ENCODE measurements at places on chromosomes 7 and 10.

GRCh38 chr10:17169803-17170202 lies 31.7 kb downstream of the TRDMT1 start:
- no peak for DNase-seq

DNA sequence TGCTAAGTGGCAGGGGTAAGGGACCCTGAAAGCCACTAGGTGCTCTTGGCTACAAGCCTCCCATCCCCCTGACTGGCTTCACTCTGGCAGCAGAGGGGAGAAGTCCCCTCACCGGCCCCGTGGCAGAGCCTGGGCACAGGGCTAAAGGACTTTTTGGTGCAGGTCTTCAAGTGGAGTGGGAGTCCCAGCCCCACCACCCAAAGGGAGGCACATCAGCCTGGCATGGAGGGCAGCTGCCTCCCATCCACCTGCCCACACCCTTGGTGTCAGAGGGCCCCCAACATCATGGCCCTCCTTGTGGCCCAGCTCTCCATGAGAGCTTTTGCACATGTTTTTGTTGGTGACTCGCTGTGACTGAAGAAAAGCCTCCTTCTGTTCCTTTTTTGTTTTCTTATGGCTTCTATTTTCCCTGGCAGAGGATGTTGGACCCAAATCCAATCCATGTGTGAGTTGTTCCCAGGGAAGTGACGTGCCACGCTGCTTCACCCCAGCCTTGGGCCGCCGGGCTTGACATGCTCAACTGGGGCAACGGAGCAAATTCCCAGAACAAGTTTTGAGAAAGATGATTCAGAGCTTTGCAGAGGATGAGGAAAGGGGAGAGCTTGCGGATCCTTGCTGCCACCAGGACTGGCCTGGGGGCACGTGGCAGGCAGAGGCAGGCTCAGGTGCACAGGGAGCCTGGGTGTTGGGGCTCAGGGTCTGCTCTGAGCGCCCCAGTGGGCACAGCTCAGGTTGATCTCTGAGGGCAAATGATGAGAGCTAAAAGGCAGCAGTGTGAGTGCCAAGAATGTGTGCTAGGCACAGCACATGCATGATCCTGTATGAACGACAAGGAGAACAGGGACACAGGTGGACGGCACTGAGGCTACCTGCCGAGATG lies 1.9 kb upstream of the AEBP1 start:
- no peak for DNase-seq

DNA sequence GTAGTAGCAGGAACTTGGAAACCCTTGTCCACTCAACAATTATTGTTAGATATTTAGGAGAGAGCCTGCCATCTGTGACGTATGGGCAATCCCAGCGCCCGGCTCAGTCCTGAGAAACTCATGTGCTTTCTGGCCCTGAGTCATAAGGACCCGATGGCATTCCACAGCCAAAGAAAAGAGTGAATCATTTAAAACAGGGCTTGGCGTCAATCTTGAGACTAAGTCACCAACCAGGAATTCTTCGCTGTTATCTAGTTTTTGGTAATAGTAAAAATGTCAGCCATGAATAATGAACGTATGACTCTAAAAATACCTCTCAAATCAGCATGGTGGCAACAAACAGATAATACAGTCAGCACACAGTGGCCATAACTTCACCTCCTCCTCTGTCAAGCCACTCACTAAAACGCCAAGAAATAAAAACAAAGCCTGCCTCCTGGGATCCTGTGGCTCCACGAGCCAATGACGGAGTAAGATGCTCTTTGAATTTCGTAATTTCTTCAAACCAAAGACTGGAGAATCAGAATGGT lies 140.8 kb downstream of the ADAM12 start:
- no peak for DNase-seq

DNA sequence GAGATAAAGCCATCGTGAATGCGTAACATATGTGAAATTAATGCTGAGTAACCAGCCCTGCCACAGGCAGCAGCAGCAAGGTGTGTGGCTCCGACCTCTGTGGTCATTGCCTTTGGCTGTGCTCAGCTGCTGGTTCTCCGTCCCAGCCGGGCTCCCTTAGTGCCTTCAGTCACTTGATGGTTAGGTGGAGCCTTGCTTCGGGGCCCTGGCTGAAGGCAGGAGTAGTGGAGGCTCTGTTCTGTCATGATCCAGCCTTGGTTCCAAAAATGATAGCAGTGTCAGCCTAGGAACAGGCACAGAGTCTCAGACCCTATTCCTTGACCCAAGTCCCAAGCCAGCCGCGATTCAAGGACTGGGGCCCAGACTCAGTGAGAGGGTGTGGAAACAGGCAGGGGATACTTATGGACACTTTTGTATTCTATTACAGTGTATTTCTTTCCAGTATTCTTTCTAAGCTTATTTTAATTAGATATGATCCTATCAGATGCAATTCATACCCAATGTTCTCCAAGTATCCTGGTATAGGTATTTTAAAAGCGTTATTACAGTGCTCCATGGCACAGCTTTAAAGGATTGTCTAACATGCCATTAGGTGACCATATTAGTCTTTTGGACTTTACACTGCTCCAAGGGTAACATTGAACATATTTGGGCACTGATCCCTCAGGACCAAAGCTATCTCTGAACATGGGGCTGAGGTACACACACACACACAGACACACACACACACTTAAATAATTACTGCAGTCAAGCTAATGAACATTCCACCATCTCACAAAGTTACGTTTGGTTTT lies 9.0 kb downstream of the SCART1 start:
- no peak for DNase-seq

DNA sequence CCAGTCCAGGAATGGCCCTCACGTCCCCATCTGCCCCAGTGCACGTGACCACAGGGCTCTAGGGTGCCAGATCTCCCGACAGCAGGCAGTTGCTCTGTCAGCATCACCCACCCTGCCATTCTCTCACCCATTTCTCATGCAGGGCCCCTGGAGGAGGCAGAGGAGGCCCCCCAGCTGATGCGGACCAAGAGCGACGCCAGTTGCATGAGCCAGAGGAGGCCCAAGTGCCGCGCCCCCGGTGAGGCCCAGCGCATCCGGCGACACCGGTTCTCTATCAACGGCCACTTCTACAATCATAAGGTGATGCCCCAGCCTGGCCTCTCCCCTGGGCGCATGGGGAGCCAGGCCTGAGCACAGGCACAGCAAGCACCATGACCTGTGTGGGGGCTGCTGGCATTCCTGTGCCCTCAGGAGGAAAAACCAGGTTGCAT lies 6.1 kb upstream of the DEPP1 start:
- DNase-seq: no peak

GRCh38 chr7:26197153-26198115 lies 3.1 kb downstream of the HNRNPA2B1 start:
- DNase-seq: no peak

- no peak for DNase-seq
Measured at GRCh38 chr10:119131512-119132240, 27.8 kb downstream of the DENND10 start.

DNA sequence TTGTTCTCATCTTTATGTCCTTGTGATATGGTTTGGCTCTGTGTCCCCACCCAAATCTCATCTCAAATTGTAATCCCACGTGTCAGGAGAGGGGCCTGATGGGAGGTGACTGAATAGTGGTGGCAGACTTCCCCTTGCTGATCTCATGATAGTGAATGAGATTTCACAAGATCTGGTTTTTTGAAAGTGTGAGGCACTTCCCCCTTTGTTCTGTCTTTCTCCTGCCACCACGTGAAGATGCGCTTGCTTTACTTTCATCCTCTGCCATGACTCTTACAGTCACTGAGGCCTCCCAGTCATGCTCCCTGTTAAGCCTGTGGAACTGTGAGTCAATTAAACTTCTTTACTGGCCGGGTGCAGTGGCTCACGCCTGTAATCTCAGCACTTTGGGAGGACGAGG lies 161.0 kb downstream of the HERPUD2 start:
- DNase-seq: no peak

DNA sequence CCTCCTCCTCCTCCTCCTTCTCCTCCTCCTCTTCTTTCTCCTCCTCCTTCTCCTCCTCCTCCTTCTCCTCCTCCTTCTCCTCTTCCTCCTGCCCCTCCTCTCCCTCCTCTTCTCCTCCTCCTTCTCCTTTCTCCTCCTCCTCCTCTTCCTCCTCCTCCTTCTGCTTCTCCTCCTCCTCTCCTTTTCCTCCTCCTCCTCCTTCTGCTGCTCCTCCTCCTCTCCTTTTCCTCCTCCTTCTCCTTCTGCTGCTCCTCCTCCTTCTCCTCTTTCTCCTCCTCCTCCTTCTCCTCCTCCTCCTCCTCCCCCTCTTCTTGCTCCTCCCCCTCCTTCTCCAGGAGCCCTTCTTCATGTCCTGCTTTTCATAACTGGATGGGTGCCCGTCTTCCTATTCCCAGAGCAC lies 12.2 kb downstream of the PLXNA4 start:
- DNase-seq: no peak

DNA sequence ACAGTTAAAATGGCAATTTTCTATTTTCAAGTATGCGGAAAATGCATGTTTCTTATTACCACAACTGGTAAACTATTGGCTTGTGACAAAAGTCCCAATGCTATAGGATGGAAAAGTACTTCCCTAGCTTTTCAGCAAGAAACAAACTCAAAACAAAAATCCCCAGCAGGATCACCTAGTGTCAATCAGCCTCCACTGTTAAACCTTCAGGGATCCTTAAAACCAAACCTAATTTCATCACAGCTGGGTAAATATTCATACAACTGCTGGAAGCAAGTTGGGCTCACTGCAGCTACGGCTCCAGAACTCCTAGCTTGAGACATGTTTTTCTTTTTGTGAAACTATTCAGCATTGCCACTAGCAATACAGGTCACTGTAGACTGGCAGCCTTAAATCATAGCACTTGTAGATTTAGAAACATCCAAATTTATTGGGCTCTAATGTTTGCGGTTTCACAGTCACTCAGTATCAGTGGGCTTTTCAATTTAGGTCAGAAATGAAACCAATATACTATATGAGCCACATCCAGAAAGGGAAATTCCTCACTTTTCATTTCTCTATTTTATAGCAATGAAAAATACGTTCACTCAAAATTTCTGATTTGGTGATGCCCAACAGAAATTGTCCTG lies 145.2 kb upstream of the ANK3 start:
- no peak for DNase-seq

GRCh38 chr7:47724335-47724982 lies 142.5 kb upstream of the TNS3 start:
- no peak for DNase-seq

GRCh38 chr7:10708447-10708846 lies 265.2 kb upstream of the PHF14 start:
- DNase-seq: no peak

DNA sequence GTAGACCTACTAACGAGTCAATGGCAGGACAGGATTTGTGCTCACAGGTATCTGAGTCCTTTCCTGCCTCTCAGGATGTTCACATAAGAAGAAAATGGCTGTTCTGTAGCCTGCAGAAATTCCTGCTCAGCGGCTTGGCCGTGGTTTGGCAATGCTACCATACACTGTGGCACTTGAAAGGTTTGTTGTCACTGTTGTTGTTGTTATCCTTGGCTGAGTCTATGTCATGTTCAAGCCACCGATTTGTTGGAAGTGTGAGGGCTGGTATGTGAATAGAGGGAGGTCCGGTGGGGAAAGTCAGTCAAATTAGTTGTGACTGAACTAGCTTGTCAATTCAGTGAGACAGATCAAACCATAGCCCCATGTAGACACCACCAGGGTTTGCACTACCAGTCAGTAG lies 199.9 kb downstream of the TRIL start:
- DNase-seq: no peak

DNA sequence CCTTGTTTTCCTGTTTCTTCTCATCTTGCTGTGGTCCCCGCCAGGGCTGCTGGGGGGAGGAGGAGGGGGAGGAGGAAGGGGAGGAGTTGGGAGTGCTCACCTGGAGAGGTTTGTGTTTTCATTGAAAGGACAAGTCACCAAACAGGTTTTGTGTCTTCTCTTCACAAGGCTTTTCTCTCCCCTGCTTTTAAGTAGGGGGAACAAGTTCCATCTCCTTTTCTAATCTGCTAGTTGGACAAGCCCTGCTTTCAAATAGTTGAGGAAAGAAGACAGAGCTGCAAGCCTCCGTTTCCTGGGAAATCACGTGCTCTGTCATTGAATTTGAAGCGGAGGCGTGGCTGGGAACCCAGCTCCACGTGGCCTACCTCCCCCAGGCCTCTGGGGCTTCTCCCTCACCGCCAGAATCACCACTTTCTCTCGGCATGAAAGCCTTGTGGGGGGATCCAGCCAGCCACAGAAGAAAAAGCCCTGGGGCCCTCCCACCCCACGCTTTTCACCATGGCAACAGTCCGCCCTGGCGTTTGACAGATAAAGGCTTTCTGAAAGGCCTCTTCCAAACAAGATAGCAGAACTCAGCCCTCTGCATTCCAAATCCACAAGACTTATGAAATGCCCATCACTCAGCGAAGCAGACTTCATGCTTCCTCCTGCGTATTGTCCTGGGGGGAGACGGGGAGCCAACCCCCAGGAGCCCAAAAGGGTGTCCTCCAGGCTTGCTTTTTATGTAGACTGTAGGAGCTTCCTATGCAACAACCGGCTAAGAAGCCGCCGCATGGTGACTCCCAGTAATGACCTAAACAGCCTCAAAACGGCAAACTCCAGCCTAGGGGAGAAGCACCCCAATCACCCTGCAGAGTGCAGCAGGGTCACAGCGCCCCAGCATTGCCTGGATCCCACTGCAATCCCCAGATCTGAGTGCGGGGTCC lies 51.7 kb downstream of the PROSER2 start:
- DNase-seq: no peak

DNA sequence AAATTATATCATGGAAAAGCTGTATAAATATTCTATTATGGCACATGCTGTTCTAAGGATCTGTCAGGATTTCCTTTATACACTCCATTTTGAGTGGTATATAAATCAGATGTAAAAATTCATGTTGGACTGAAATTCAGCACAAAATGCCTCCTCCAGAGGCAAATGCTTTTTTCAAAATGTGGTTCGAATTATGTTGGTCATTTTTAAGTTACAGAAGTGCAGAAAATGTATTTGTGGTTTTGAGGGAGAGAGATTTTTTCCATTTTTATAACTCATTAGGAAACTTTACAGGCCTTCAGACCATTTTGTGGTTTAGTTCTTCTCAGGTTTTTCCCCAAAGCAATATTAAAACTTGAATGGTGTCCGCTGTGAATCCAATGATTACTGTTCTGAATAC lies 2.9 kb downstream of the PPP1R3A start:
- no peak for DNase-seq

DNA sequence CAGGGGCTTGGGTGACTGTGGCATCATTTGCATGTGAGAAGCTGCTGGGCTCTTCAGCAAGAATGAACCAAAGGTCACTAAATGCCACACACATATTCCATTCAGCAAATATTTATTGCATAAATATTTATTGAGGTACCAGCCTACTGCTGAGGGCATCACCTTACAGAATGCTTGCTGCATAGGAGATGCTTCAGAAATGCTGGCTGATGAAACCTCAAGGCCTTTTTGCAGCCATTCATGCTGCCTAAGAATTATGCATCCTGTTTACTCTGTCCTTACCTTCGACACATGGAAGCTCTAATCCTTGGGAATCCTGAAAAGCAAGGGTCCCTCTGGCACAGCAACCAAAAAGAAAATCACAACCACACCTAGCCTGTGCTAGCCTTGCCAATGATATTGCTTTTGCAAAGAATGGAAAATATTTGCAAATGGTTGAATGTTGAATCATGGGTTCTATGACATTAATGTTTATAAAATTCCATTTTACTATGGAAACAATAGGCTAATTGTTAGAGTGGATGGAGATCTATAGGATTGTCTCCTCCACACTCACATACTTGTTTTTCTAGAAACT lies 79.6 kb downstream of the PCGF5 start:
- no peak for DNase-seq
